ENCODE measurements at places on chromosomes 2 and 18. TPM values are rescaled to one million over a fixed set of nuclear protein-coding genes. Genes with fewer than 3 reads are reported as not detected.

Gene RPRM
- total RNA-seq: 0.88 TPM

Gene EML6
- total RNA-seq: 2.1 TPM

GRCh38 chr2:168311261-168311910, 64.0 kb upstream of the STK39 start:
- DNase-seq: no peak

Gene HEATR5B
- 17.9 TPM for total RNA-seq

Data from colonic mucosa (tissue), 4 donors.